ENCODE measurements at places on chromosomes 5 and 9.

DNA sequence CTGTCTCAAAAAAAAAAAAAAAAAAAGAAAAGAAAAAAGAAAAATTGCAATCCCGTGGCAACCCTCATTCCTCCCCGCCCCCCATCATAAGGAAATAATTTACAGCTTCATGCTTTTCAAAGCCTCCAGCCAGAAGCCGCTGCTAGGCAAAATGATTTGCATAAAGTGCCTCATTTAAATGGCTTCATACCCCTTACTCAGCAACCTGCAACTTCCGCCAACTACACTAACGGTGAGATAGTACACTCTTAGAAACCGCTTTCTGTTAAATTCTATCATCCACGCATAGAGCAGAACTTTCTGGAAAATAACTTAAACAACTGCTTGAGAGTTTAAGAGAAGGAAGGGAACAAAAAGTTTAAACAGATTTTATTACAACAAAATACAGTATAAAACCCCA, 17.8 kb downstream of the SERINC5 start:
- DNase-seq = no peak

DNA sequence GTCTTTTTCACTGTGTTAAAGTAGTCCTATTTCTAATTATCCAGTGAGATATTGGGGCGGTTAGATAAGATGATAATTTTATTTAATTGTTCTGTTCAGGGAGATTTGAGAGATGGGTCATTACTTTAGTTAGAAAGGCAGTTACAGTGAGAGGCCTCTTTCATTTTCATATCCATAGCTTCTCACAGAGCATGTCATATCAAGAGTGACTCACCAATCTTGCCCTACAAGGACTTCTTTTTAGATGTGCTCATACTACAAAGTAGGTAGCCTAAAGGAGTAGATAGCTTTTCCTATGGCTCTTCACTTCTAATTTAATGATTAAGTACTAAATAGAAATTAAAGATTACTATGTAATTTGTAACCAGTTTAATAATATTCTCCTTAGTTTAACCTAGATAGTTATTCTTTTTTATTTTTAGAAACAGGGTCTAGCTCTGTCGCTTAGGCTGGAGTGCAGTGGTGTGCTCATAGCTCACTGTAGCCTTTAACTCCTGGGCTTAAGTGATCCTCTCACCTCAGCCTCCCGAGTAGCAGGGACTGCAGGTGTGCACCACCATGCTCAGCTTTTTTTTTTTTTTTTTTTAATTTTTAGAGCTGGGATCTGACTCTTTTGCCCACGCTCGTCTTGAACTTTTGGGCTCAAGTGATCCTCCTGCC, 71.0 kb downstream of the FER start:
- no peak for DNase-seq

- no peak for DNase-seq
Measured at GRCh38 chr5:81755320-81755719, 4.4 kb upstream of the SSBP2 start.

- no peak for DNase-seq
Measured at GRCh38 chr9:22158927-22159346, 149.8 kb upstream of the CDKN2B start.

- DNase-seq = no peak
Measured at GRCh38 chr9:82805027-82805426, 257.9 kb downstream of the RASEF start.

DNA sequence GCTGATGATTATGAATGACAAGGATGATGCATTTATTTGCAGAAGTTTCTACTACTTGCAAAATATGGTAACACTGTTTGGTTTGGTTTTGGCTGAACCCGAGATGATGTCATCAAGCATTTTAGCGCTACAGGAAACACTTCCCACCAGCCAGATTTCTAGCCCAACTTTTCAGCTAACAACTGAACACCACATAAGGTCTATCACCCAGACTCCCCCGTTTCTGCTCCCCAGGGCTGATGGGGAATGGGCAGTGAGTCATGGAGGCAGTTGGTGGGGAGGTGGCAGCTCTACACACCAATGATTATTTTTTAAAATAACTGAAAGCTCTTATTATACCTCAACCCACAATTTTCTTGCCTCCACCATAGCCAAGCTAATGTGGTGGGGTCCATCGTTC, 302.9 kb downstream of the CEMIP2 start:
- no peak for DNase-seq

DNA sequence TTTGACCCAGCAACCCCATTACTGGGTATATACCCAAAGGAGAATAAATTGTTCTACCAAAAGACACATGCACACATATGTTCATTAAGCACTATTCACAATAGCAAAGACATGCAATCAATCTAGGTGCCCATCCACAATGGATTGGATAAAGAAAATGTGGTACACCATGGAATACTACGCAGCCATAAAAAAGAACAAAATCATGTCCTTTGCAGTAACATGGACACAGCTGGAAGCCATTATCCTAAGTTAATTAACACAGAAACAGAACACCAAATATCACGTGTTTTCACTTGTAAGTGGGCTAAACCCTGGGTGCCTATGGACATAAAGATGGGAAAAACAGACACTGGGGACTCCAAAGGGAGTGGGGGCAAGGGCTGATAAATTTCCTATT, 46.6 kb downstream of the KLHL3 start:
- no peak for DNase-seq

DNA sequence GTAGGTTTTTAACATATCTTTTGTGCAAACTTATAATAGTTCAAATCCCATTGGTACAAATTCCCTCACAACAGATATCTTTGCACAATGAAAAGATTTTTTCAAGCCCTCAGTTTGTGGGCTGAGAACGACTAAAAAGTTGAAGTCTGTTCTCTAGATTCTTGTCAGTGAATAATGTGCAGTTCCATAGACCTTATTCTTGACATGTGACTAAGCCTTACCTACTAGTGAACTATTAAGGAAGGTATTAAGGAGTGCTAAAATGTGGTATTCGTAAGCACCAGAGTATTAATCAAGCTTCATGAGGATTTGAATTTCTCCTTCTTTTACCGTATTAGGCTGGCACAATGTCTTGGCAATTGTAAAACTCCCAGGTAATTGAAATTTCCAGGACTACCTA, 205.6 kb upstream of the DMRTA1 start:
- no peak for DNase-seq

DNA sequence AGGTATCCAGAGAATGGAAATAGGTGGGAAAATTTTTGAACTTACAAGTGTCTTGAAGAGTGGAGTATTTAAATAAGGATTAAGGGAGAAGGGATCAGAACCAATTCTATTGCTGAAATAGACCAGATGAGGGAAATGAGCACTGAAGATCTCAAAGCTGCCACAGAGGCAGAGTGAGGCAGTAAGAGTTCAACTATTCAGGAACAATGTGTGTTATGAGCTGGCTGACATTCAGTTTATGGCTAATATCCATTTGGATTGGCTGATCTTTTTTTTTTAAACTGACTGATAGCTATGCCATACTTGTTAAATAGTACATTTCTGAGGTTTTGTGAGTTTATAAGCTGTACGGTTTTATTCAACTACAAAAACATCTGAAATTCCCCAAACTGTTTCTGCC, 95.3 kb upstream of the GNA14 start:
- DNase-seq = no peak

DNA sequence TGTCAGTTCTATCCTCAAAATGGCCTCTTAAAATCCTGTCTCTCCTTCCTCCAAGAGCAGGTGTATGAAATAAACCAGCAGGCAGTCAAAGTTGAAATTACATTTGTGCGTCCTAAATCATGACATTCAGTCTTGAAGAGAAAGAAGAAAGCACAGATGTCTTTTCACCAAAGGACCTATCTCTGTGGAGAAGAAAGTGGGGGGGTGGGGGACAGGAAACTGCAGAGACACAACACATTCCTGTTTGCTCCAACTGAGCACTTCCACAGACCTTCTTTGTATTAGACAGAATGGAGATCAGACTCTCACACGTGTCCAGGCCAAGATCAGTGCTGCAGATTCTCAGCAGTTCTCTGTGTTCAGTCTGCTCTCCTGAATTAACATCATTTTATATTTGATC, 471.9 kb upstream of the RGMB start:
- DNase-seq = no peak

GRCh38 chr5:160262151-160263074, 33.1 kb downstream of the FABP6 start:
- no peak for DNase-seq

GRCh38 chr9:36424289-36425055, 24.4 kb upstream of the RNF38 start:
- DNase-seq = no peak

DNA sequence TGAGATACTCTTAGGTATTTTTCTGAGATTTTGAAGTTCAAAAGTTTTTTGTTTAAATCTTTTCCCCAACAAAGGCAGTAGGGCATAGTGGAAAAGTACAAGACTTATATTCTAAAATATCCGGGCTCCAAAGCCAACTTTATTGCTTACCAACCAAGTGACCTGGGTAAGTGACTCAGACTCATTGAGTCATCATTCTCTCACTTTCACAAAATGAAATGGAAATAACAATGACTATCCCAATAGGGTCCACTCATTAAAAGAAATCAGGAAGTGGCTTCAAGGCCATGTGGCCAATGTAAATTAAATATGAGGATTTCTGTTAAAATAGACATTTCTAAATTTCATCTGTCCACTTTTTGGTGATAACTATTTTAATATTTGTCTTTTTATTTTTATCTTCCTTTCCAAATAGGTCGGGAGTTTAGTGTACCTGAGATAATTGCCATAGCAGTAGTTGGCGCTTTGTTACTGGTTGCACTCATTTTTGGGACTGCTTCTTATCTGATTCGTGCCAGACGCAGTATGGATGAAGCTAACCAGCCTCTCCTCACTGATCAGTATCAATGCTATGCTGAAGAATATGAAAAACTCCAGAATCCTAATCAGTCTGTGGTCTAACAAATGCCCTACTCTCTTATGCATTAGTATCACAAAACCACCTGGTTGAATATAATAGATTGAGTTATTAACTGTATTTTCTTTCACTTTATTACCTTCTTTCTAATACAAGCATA, 15.5 kb downstream of the TYRP1 start:
- DNase-seq = no peak

GRCh38 chr9:121455527-121456239, 44.0 kb downstream of the GGTA1 start:
- no peak for DNase-seq

DNA sequence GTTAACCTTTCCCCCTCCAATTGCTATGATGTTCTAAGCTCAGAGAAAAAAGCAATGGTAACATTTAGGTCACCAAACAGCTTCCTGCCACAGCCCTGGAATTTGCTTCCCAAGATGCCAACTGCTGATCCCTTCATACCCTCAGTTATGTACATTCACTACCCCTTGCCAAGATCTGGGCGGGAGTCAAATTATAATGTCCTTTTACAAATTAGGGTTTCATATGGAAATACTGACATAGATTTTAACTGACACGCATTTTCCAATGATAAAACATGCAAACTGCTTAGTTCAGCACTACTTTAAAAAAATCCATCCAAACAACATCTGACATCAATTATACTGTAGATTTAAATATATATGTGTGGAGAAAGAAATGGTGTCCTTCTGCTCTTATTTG, 5.0 kb downstream of the LOX start:
- DNase-seq = no peak

DNA sequence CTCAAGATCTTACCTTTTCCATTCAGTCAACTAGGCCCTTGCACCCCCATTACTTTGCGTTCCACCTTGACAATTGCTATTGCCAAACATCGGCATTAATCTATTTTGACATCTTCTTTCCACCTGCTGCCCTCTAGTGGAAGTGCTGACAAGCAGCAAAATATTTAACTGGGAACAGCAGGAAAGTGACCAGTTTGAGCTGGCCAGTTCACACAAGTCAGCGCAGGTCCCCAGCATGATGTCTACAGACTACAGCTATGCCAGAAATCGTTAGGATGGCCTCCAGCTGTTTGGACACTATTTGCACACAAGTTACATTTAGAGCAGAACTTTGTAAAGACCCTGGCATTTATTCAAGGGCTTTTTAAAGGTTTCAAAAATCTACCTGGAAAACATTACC, 160.1 kb downstream of the GHR start:
- DNase-seq = no peak

GRCh38 chr5:103272377-103272776, 13.8 kb downstream of the MACIR start:
- no peak for DNase-seq

GRCh38 chr9:123418506-123418905, 62.5 kb downstream of the CRB2 start:
- no peak for DNase-seq

DNA sequence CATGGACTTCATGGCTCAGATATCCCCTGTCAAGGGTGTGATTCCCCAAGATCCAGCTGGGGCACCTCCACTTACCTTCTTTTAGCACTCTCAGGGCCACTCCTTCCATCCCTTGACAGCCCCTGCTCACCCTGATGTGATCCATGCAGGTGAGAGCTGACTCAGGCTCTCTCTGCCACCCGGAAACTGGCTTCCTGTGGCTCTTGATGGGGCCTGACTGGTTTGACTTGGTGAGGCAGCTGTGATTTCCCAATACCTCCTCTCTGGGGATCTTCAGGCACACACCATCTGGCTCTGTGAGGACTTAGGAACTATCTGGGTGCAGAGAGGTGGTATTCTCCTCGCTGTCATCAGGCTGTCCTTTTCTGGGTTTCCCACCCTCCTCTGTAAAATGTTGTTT, 7.9 kb upstream of the FAT2 start:
- no peak for DNase-seq

DNA sequence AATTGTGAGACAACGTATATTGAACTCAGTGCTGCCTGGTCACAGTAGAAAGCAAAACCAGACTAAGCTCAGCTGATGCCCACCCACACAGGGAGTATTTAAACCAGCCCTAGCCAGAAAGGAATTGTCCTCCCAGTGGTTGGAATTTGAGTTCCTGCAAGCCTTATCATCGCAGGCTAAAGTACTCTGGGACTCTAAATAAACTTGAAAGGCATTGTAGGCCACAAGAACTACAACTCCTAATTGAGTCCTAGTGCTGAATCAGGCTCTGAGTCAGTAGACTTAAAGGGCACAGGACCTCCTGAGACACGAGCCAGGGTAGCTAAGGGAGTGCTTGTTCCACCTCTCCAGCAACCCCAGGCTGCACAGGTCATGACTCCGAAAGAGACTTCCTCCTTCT, 171.4 kb downstream of the MCTP1 start:
- no peak for DNase-seq

- no peak for DNase-seq
Measured at GRCh38 chr9:38126730-38127129, 57.7 kb upstream of the SHB start.

DNA sequence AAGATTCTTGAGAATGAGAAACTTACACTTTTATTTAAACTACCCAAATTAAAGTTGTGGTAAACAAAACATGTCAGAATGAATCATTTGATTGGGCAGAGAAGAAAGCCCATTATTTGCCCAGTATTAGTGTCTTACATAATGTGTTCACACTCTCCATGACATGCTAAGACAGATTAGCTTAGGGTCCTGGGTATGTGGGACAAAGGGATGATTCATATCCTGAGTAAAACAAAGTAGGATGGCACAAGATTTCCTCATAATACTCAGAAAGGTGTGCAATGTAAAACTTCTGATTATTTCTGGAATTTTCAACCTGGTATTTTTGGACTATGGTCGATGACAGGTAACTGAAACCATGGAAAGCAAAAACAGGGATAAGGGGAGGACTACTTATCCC, 183.9 kb upstream of the POU5F2 start:
- no peak for DNase-seq

All from stimulated activated CD8-positive, alpha-beta memory T cell treated with anti-CD3 and anti-CD28 coated beads, Interleukin-15, amount 100 ng/mL, for 24 hours (primary cell).